ENCODE measurements at places on chromosomes 13 and 19.

DNA sequence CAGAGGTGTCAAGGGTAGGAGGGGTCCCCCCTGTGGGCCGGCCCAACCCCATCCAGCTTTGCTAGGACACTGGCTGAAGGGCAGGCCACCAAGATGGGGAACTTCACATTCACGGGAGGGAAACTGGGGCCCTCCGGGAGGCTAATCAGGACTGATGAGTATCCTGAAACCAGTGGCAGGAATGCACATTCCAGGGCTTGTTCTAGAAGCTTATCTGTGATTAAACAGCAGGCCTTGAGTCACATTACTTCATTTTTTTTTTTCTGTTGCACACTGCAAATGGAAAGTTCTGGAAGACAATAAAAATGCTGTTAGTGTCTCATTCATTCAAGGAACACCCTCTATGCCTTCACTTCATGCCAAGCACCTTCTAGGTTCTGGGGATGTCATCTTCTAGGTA lies 15.5 kb upstream of the SIGLEC11 start:
- no peak for DNase-seq

- DNase-seq: no peak
Observed at GRCh38 chr13:31286930-31287329, 87.2 kb downstream of the B3GLCT start.

DNA sequence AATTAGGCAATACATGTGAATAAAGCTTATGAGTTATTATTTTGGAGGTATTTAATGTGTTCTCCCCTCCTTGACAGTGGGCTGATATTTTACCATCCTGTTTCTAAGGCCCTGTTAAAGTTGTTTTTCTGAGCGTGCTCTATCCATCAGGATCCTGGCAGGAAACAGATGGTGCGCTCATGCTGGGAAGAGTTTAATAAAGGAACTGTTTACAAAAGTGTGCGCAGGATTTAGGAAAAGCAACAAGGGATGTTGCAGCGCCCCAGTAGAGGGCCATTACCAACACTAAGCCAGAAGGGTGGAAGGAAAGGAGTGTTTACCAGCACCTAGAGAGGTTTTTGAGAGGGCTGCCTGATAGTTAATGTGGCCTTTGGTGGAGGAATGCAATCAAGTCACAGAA lies 374.5 kb downstream of the KCNRG start:
- DNase-seq: no peak

- no peak for DNase-seq
Observed at GRCh38 chr13:20974981-20975585, 72.5 kb upstream of the XPO4 start.

GRCh38 chr13:58999851-59000250 lies 1163.9 kb downstream of the DIAPH3 start:
- no peak for DNase-seq

GRCh38 chr13:21047087-21047486 lies 14.3 kb downstream of the LATS2 start:
- no peak for DNase-seq

DNA sequence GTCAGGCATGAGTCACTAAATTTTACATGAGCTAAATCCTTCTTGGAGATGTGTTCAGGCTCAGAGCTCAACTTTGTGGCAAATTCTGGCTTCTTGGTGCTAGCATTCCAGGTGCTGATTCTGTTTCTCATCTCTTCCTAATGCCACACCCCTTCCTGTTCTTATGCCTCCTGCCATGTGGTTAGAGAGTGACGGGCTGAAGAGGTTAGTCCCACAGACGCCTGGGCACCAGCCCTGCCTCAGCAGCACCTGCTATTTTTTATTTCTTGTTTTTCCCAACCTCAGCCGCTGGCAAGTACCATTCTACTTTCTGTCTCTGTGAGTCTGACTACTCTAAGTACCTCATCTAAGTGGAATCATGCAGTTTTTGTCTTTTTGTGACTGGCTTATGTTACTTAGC lies 329.5 kb downstream of the KCNRG start:
- no peak for DNase-seq

GRCh38 chr13:53206455-53206854 lies 177.8 kb downstream of the OLFM4 start:
- no peak for DNase-seq

All from midbrain (tissue), 1 donor.